Stimulated activated CD8-positive, alpha-beta memory T cell treated with anti-CD3 and anti-CD28 coated beads, Interleukin-12 subunit alpha, Interleukin-12 subunit beta, amount 100 ng/mL, for 1 hour (primary cell): ENCODE measurements at places on chromosomes 7 and 10.

- peak; percentile 41 for DNase-seq
Observed at GRCh38 chr7:151875942-151876898, 695 bp downstream of the PRKAG2 start.

- no peak for DNase-seq
Observed at GRCh38 chr10:131099028-131099726, 212.3 kb downstream of the TCERG1L start.

- DNase-seq: no peak
Observed at GRCh38 chr7:5671046-5671445, 110.4 kb downstream of the RNF216 start.

DNA sequence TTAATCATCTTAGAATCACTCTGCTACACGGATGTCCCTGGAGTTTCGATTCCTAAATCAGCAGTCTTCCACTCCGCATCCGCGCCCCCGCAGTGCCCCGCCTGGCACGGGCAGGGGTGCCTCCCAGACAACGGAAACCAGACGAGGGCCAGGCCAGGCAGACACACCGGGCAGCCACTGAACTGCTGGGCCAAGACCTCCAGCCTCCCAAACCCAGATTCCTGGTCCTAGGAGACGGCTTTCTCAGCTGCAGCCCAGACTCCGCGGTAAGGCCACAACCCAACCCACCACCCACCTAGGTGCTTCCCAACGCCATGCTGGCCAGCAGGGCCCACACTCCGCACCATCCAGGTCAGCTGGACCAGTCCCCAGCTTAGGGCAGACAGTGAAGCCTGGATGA, 33.2 kb downstream of the MAD1L1 start:
- no peak for DNase-seq
